ENCODE measurements at places on chromosomes 12 and 14. TPM values are rescaled to one million over a fixed set of nuclear protein-coding genes. Genes with fewer than 3 reads are reported as not detected.
A peak's percentile ranks its signal among the peaks of the same experiment; 100 is the strongest.

DNA sequence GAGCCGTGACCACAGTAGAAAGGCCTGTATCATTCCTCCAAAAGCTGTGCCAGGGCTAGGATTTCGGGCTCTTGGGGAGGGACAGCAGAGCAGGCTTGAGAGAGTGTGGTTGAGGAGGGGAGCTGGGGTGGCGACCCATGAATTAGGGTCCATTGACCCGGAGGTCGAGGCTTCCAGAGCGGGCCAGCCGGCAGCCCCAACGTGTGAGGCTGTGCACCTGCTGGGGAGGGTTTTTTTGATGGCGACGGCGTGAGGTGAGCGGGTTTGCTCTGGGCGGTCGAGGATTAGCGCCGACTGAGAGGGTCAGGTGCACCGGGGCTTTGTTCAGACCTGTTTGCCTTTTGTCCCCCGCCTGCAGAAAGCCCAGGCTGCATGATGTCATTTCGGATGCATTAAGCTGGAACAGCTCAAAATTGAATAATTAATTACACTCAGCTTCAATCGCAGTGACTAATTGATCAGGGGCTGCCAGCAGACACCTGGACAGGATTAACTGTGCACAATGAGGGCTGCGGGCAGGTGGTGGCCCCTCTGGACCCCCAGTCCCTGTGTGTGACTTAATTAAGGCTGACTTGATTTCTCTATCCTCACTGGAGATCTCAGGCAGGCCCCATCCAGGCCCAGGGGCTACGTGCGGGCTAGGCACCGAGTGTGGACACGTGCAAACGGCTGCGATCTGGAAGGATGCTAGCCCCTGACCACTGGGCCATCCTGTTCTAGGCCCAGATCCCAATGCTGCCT is 42.1 kb upstream of the MEG3 start:
- DNase-seq, result peak; percentile 32

- no peak for DNase-seq
These were observed 147.2 kb downstream of the SCARB1 start for GRCh38 chr12:124716208-124717130.

GRCh38 chr14:105014032-105014431 is 6.9 kb downstream of the CDCA4 start:
- no peak for DNase-seq

Gene AACS
- total RNA-seq, result 42.1 TPM

- DNase-seq, result no peak
These were observed 192.3 kb downstream of the ANO4 start for GRCh38 chr12:100986595-100987547.

DNA sequence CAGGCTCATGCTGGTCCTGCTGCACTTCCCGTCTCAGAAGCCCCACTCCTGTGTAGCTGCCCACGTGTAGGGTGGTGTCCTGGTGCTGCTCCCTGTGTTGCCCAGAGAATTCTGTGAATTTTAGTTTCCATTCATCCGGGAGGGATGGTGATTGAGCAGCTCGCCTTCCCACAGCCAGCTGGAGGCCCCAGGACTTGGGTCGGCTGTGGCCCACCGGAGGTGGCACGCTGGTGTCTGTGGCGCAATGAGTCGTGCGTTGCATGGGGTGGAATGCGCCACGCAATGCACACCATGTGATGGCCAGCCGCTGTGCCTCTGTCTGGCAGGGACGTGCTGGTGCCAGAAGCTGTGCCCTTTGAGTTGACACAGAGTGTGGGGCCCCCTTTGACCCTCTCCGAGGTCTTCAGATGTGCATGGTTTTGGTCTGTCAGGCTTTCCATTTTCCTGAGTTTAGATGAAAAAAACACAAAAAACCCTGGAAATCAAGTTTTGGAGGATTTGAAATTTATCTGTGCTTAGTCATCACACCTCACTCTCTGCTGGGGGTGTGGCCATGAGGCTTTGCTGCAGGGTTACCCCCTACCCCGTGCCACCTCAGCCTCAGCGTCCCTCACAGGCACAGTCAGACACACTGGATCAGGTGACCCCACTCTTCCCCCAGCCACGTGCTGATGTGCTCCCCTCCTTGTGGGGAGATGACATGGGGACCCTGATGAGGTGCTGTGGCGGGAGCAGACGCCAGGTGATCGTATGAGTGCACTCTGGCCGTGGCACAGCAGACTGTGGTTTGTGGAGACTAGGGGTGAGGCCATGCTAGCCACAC is 64.6 kb downstream of the EP400 start:
- no peak for DNase-seq

DNA sequence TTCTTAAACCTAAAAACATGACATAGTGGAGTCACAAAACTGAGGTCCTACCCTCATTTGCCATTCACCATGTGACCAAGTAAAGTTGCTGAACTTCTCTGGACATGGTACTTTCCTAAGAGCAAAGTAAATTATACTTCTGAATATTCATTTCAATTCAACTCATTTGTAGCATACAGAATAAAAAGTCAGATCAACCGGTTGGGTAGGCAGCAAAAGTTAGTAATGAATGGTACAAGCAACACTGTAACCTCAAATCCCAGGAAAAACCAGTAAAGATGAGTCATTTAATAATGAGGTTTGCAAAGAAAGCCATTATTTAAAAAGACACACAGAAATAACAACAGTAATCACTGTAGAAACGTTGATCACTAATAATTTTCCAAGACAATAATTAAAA is 8.7 kb downstream of the POLE2 start:
- DNase-seq, result no peak

Gene COPZ1
- total RNA-seq, result 57.8 TPM

DNA sequence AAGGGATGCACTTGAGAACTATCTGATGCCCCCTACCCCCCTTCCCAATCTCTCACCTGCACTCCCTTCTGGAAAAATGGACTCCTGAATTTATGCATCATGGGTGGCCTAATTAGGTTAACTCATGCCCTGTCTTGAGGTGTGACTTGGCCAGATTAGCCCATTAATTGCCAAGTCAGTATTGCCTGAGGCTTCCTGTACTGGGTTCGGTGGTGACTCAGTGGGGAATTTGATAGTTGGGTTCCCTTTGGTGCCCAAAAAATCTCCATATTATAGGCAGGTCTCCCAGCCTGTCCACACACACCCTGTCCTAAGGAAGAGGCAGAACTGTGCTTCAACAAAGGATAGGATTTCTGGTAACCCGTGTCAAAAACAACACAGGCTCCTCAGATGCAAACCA is 146.1 kb downstream of the CHST11 start:
- no peak for DNase-seq

DNA sequence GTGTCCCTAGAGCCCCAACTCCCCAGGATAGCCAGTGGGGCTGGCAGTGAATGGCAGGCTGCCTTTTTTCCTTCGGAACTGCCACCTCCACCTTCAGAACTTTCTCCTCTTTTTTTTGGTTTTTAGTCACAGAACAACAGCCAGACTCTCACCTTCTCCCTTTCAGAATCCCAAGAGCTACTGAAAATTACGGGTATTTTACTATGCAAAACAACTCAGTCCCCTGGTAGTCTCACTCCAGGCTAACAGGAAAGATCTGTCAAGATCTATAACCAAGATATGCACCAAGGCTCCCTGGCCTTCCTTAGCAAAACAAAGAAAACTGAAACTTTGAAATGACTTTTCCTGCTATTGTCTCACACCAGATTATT is 12.5 kb downstream of the PLEKHG6 start:
- no peak for DNase-seq

Gene ORAI1
- total RNA-seq, result 10.5 TPM

GRCh38 chr12:102394200-102394599 is 86.2 kb downstream of the IGF1 start:
- no peak for DNase-seq

Gene IL22
- total RNA-seq, result not detected

- DNase-seq, result no peak
These were observed 204.4 kb downstream of the SYT1 start for GRCh38 chr12:79069009-79069408.

GRCh38 chr14:55348766-55349453 is 62.7 kb downstream of the ATG14 start:
- DNase-seq, result no peak

- DNase-seq, result no peak
These were observed 1.2 kb downstream of the RPLP0 start for GRCh38 chr12:120199595-120200306.

- DNase-seq, result no peak
These were observed 56.7 kb downstream of the NTF3 start for GRCh38 chr12:5488626-5488955.

Gene AQP5
- not detected for total RNA-seq

- no peak for DNase-seq
These were observed 33.7 kb upstream of the GLIPR1 start for GRCh38 chr12:75446857-75447256.

DNA sequence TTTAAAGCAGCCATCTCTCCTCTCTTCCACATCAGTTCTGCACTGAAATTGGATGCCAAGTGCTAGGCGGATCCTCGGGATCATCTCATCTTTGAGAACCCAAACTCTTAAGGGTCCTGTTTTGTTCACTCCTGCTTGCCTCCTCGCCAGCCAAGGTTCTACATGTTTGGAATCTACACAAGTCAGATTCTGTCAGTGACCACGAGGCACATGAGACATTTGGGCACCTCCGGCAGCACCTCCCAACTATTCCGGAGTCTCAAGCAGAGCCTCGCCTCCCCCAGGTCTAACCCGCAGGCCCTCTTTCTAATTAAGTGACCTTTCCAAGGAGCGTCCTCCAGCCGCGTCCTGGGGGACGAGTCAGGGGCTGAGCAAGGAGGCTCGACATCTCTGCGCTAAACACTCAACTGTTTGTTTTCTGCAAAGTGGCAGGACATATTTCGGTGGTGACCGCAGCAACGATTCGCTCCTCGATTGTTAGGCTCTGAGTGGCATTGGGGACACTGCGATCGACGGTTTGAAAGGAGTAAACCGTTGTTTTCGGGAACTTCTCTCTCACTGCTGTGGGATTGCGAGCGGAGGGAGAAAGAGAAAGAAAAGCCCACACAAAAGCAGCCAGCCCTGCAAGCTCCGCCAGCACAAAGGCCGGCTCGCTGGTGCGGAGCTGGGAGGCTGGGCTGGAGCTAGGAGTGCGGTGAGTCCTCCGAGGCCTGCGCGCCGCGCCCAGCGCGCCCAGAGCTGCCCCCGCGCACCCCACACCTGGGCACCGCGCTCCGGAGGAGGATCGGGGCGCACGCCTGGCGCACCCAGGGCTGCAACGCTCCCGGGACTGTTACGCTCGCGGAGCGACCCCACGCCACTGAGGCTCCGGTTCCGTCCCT is 640 bp downstream of the ARMH4 start:
- DNase-seq, result no peak

DNA sequence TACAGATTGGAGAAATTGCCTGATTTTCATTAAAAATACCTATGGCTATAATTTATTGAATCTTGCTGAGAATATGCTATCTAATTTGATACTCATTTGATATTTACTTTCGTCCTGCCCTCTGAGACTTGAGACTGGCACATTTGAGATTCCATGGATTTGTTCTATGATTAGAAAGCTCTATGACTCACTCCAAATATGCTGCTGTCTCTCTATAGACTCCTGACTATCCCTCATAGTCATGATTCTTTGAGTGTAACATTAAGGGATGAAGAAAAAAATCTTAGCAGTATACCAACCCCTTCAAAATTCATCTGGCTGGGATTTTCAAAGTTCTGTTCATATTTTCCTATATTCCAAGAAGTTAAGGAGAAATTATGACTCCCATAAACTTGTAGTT is 191.9 kb downstream of the LRIG3 start:
- no peak for DNase-seq

- no peak for DNase-seq
These were observed 462 bp upstream of the ETNK1 start for GRCh38 chr12:22624548-22624869.

DNA sequence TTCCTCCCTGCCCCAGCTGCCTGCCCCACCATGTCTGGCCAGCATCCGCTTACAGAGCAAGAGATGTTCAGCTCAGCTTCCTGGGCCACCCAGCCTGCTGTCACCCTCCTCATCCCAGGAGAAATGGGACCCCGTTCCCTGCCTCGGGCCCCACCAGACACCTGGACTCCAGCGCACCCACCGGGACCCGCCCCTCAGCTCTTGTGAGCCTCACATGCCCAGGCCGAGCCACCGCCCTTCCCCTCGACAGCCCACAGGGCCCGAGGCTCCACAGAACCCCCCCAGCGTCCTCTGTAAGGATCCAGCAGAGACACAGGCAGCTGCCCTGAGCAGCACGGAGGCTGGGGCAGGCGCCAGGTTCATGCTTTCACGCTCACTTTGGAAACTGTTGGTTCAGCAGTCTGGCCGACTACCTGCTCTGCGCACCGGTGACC is 18.4 kb upstream of the C14orf180 start:
- no peak for DNase-seq

DNA sequence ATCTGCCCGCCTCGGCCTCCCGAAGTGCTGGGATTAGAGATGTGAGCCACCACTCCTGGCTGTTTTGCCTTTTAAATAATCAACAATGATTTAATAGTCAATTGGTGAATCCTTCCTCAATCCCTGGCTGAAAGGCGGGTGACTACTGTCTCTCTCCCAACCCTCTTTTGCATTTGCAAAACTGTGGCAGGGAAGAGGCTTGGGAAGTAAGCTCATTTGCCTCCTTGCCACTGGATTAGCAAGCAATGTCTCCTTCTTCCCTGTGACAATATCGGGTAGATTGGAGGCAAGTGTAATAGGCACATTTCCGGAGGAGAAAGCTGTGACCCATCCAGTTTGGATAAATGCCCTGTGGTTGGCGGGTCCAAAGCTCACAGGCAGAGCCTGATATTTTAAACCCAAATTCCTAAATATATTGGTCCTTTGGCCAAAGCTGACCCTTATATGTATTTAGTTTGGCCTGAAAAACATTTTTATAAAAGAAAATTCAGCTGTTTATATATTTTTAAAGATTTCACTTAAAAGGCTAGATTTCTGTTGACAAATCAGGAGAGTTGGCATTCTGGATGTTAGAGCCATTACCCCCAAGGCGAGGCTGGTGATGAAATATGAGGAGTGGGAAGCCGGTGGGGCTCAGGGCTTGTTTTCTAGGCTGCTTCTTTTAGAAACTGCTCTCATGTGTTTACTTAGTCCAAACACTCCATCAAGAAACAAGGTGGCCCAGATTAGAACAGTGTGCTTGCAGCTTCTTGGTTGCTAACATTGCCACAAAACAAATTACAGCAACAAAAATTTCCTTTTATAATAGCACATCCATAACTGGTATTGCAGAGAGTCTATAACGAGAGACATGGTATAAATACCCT is 646.9 kb upstream of the TMEM132C start:
- DNase-seq, result no peak

Gene KRT75
- total RNA-seq, result not detected

- DNase-seq, result no peak
These were observed 191.6 kb upstream of the BMP4 start for GRCh38 chr14:54148251-54148650.

Gene TCTN2
- 1.2 TPM for total RNA-seq

GRCh38 chr12:67648521-67649260 is at the start of gene DYRK2:
Gene DYRK2, plus strand, starts transcription at chr12:67648745. Its CDS starts 389 bp downstream, at chr12:67649134.
- peak; percentile 86 for DNase-seq

GRCh38 chr12:83859021-83859420 is 1053.6 kb downstream of the SLC6A15 start:
- DNase-seq, result no peak

Gene MFAP5
- 28.9 TPM for total RNA-seq

- DNase-seq, result peak; percentile 59
These were observed 4.2 kb downstream of the ARHGAP9 start for GRCh38 chr12:57475271-57476161.

Data from Peyer's patch (tissue), 4 donors.